ENCODE measurements at places on chromosomes 7 and 10. TPM values are rescaled to one million over a fixed set of nuclear protein-coding genes. Genes with fewer than 3 reads are reported as not detected.

The TRPV5 gene
- not detected for total RNA-seq

The CCL26 gene
- total RNA-seq: not detected

The AOAH gene
- total RNA-seq: not detected

The OR2A5 gene
- not detected for total RNA-seq

The C10orf67 gene
- total RNA-seq: 0.53 TPM

The PAX2 gene
- total RNA-seq: not detected

The DLX6 gene
- total RNA-seq: not detected

The SOSTDC1 gene
- 0.29 TPM for total RNA-seq

The PARD3 gene
- total RNA-seq: 33.5 TPM

The CCDC172 gene
- total RNA-seq: not detected

The CBX3 gene
- 110 TPM for total RNA-seq

The FAM25C gene
- not detected for total RNA-seq

The EBF3 gene
- total RNA-seq: under 0.01 TPM

The LRRN3 gene
- total RNA-seq: 4.1 TPM

The CYP3A5 gene
- 0.89 TPM for total RNA-seq

The PTPRN2 gene
- total RNA-seq: 1.1 TPM

The TMEM139 gene
- total RNA-seq: not detected

The LEP gene
- not detected for total RNA-seq

The ZC3HAV1 gene
- 28.8 TPM for total RNA-seq

The CAV1 gene
- 856 TPM for total RNA-seq

The EPDR1 gene
- total RNA-seq: 7.5 TPM

The PIK3AP1 gene
- 0.29 TPM for total RNA-seq

The ATP5MK gene
- 360 TPM for total RNA-seq

The PRSS58 gene
- not detected for total RNA-seq

The ADAM12 gene
- 16.7 TPM for total RNA-seq

The TSPAN13 gene
- total RNA-seq: 19.0 TPM

The TMEM270 gene
- not detected for total RNA-seq

The TECTB gene
- not detected for total RNA-seq

The CFTR gene
- total RNA-seq: not detected

The LFNG gene
- 3.5 TPM for total RNA-seq

The SVIL gene
- 0.58 TPM for total RNA-seq
